Ascending aorta (tissue), 2 donors: ENCODE measurements at places on chromosomes 13 and 19.

GRCh38 chr19:33686687-33687480 is 65.1 kb downstream of the CHST8 start:
- no peaks in the 10 kb centered on the region for H3K27me3 ChIP-seq
- no peak overlapping the region for H3K4me3 ChIP-seq
- H3K4me1 ChIP-seq = no peaks in the 10 kb centered on the region
- peak; percentile 43 for DNase-seq
- no peaks in the 10 kb centered on the region for H3K36me3 ChIP-seq

- H3K36me3 ChIP-seq = no peaks in the 10 kb centered on the region
- peaks cover 6% of the 10 kb centered on the region for H3K4me1 ChIP-seq
- no peaks in the 10 kb centered on the region for H3K27me3 ChIP-seq
- no peak overlapping the region for H3K27ac ChIP-seq
- no peak overlapping the region for H3K4me3 ChIP-seq
These were observed 4.2 kb downstream of the REEP6 start for GRCh38 chr19:1495051-1495798.

DNA sequence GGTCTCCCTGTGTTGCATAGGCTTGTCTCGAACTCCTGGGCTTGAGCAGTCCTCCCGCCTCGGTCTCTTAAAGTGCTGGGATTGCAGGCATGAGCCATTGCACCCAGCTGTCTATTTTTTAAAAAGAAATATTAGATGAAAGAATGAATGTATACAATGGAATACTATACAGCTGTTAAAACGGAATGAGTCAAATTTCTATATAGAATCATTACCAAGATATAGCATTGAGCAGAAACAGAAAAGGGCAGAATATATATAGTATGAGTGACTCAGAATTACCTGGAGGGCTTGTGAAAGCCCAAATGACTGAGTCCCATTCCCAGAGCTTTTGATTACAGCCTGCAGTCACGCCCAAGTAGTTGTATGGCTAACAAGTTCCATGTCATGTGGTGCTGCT is 4.4 kb downstream of the DACT3 start:
- H3K27ac ChIP-seq = peak overlapping the region; percentile 88
- peaks cover 20% of the 10 kb centered on the region for H3K4me1 ChIP-seq
- H3K27me3 ChIP-seq = no peaks in the 10 kb centered on the region
- H3K36me3 ChIP-seq = peaks cover 26% of the 10 kb centered on the region
- no peak overlapping the region for H3K4me3 ChIP-seq

DNA sequence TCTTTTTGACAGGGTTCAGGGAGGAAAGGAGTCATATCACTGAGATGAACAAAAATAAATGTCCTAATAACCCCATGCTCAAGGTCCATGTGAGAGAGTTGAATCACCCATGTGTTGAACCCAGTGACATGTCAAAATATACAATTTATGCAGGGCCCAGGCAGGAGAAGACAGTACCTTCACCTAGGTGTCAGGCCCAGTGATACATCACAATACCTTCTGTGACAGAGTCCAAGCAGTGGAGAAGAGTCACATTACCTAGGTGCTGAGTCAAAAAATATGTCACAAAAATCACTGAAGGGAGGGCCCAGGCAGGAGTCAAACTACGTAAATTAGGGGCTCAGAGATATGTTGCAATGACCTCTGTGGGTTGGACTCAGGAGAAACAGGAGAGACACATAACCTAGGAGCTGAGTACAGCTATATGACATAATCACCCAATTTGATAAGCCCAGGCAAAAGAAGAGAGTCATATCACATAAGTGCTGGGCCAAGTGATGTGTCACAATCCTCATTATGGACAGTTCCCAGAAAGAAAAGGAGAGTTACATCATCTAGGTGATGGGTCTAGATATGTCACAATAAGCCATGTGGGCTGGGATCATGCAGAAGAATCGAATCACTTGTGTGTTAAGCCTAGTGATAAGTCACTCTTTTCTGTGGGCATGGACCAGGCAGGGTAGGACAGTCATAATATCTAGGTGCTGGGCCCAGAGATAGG is 13.8 kb upstream of the ZNF724 start:
- no peaks in the 10 kb centered on the region for H3K27me3 ChIP-seq
- no peak overlapping the region for H3K27ac ChIP-seq
- H3K4me3 ChIP-seq = no peak overlapping the region
- no peak for DNase-seq

DNA sequence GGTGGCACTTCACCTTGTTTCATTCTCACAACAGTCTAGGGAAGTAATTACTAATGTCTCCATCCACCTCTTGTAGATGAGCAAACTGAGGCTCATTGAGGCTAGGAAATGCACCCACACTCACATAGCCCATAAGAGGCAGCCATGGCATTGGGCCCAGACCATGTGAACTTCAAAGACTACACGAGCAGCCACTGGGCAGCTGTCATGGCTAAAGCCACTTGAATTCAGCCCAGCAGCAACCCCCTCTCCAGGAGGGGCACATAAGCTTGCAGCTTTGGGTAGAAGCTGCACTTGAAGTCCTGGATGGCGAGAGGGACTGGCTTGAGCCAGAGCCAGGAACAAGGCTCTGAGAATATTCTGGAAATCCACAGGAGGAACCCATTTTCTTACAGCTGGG is 13.4 kb downstream of the ALOX5AP start:
- H3K27ac ChIP-seq = no peak overlapping the region
- H3K27me3 ChIP-seq = no peaks in the 10 kb centered on the region
- H3K4me1 ChIP-seq = peaks cover 17% of the 10 kb centered on the region
- no peak overlapping the region for H3K4me3 ChIP-seq

DNA sequence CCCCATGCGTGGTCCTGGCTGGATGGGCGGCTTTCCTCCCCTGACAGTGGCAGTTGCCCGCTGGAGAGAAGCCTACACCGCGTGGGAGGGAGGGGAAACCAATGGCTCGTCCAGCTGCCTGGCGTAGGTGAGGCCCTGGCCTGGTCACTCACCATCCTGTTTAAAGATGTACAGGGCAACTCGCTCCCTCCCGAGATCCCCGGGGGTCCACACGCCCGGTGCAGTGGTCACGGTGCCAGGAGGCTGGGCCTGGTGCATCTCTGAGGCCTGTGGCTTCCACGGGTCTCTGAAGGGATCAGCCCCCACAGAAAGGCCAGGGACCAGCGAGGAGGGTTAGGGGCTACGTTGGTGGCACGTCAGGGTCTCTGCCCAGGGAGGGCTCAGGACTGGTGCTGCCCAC is 156.5 kb downstream of the KDM4B start:
- H3K36me3 ChIP-seq = peaks cover 7% of the 10 kb centered on the region
- no peak overlapping the region for H3K4me3 ChIP-seq
- H3K27me3 ChIP-seq = no peaks in the 10 kb centered on the region
- H3K27ac ChIP-seq = peak overlapping the region; percentile 7
- peaks cover 31% of the 10 kb centered on the region for H3K4me1 ChIP-seq
- no peak for DNase-seq

- H3K27ac ChIP-seq = no peak overlapping the region
- DNase-seq = no peak
- no peak overlapping the region for H3K4me3 ChIP-seq
- no peaks in the 10 kb centered on the region for H3K4me1 ChIP-seq
These were observed 35.4 kb downstream of the COLGALT1 start for GRCh38 chr19:17590866-17591265.

GRCh38 chr19:30498707-30499106 is 126.5 kb downstream of the ZNF536 start:
- no peaks in the 10 kb centered on the region for H3K36me3 ChIP-seq
- H3K4me1 ChIP-seq = no peaks in the 10 kb centered on the region
- no peaks in the 10 kb centered on the region for H3K27me3 ChIP-seq
- no peak overlapping the region for H3K27ac ChIP-seq

GRCh38 chr19:6071875-6072274 is 38.4 kb downstream of the RFX2 start:
- peaks cover 20% of the 10 kb centered on the region for H3K4me1 ChIP-seq
- H3K27ac ChIP-seq = peak overlapping the region; percentile 85
- H3K36me3 ChIP-seq = no peaks in the 10 kb centered on the region

- no peak overlapping the region for H3K27ac ChIP-seq
- DNase-seq = no peak
- H3K27me3 ChIP-seq = no peaks in the 10 kb centered on the region
- no peaks in the 10 kb centered on the region for H3K36me3 ChIP-seq
- H3K4me1 ChIP-seq = no peaks in the 10 kb centered on the region
- H3K4me3 ChIP-seq = no peak overlapping the region
These were observed 1505.1 kb downstream of the PCDH9 start for GRCh38 chr13:65725006-65725405.

GRCh38 chr13:113078902-113079780 is 26.4 kb upstream of the F7 start:
- no peak for DNase-seq
- no peaks in the 10 kb centered on the region for H3K4me1 ChIP-seq
- no peak overlapping the region for H3K4me3 ChIP-seq
- no peak overlapping the region for H3K27ac ChIP-seq

DNA sequence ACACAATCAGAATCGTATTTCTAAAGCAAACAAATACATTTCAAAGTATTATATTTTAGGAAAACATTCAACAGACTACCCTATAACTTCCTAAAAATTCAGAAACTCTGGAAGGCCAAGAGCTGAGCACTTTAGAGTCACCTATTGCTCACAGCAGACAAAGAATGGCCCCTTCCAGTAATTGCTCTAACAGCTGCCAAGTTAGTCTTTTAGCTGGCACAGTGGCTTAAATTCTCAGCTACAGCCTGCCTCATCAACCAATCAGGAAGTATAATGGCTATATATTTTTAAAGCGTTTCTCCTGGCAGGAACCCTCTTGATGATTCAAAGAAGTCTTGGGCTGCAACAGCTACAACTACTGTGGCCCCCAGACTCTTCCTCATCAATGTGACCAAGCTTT is 14.9 kb upstream of the SLITRK5 start:
- H3K27ac ChIP-seq = no peak overlapping the region
- no peak for DNase-seq
- no peaks in the 10 kb centered on the region for H3K4me1 ChIP-seq
- H3K4me3 ChIP-seq = no peak overlapping the region

- H3K36me3 ChIP-seq = peaks cover 49% of the 10 kb centered on the region
- H3K27ac ChIP-seq = peak overlapping the region; percentile 100
- H3K4me3 ChIP-seq = no peak overlapping the region
These were observed 2.2 kb downstream of the PAF1 start for GRCh38 chr19:39388657-39389056.

- H3K27me3 ChIP-seq = no peaks in the 10 kb centered on the region
- H3K4me1 ChIP-seq = no peaks in the 10 kb centered on the region
- H3K36me3 ChIP-seq = peaks cover 17% of the 10 kb centered on the region
- no peak overlapping the region for H3K4me3 ChIP-seq
- DNase-seq = no peak
- H3K27ac ChIP-seq = peak overlapping the region; percentile 58
These were observed 9.0 kb upstream of the STRN4 start for GRCh38 chr19:46755077-46755852.
